ENCODE measurements at places on chromosomes 2 and 18.

DNA sequence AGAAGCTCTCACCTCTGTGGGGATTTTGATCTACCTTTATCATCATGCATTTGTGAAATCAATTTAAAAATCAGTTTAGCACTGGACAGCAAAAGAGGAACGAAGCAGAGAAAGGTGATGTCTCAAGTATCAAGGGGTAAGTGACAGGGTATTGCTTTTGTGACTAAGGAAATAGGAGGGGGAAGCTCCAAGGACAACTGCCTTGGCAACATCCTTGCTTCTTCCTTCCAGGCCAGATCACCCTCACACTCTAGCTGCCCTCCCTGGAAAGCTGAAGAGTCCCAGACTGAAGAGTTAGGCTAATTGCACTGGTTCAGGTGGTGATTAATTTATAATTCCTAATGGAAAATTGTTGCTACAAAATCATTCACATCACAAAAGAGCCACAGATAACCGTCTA lies 859.1 kb upstream of the ACVR2A start:
- DNase-seq, result no peak

DNA sequence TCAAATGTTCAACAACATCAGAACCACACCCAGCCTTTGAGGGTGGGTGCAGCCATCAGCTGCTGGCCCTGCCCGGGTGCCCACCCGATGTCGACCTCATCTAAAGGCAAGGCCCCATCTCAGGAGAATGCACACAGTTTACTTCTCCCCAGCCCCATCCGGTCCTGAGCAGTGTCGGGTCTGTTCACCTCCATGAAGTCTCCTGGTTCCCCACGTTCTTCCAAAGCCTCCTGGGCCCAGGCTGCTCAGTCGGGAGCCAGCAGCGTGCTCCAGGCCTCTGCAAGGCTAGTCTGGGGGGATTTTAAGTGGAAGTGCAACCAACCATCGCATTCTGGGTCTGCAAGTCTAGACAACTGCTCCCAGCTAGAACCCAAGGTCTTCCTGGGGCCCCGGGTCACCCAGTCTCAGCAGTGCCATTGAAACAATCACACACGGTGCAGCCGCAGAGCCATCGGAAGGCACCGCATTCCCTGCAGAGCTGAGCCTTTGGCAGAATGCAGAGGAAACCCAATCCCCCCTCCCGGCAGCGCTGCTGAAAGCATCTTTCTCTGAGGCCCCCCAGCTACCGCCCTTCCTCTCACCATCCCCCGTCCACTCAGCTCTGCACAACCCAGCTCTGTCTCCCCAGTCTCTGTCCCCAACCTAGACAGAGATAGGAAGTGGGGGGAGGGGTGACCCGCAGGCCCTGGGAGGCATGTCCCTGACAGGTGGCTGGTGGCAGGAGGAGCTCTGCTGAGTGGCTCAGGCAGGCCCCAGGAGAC lies 8.5 kb downstream of the ESPNL start:
- no peak for DNase-seq

- DNase-seq, result no peak
These were observed 174.4 kb downstream of the NCKAP5 start for GRCh38 chr2:133393895-133394294.

DNA sequence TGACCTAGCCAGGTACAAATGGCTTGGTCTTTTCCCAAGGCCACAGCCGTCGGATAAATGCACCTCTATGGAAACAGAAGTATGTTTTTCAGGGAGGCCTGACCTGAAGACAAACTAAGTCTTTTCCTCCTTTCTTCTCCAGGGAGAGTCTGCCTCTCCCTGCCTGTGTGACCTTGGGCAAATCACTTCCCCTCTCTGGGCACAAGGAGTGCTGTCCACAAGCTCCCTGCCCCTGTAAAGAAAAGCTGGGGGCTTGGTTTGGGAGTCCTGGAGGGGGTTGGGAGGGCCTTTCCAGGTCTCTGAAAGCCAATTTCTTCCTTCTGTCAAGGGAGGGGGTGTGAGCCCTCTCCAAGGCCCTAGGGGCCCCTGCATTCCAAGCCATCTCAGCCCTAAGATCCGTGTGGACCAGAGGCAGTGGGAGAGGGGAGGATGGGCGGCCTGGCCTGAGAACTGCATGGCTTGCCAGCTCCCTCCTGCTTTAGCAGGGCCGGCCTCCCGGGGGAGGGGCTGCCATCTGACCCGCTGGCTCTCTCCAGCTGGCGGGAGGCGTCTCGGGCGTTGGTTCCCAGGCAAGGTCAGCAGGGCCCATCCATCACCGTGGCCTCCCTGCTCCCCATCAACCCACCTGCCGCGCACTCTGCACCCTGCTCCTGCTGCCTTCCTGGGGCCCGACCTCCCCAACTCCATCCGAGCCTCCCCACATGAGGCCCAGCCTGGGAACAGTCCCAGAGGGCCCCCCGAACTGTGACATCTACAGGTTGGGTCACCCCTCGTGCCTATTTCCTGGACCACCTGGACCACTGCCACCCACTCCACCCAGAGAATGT lies 61.4 kb downstream of the SMAD7 start:
- no peak for DNase-seq

- DNase-seq, result no peak
These were observed 412 bp downstream of the GPD2 start for GRCh38 chr2:156436497-156437085.

All from activated CD8-positive, alpha-beta memory T cell treated with anti-CD3 and anti-CD28 coated beads for 1 hour (primary cell).